ENCODE measurements at places on chromosomes 3 and 15.

GRCh38 chr3:190968616-190969015 lies 106.1 kb upstream of the GMNC start:
- no peak for DNase-seq

DNA sequence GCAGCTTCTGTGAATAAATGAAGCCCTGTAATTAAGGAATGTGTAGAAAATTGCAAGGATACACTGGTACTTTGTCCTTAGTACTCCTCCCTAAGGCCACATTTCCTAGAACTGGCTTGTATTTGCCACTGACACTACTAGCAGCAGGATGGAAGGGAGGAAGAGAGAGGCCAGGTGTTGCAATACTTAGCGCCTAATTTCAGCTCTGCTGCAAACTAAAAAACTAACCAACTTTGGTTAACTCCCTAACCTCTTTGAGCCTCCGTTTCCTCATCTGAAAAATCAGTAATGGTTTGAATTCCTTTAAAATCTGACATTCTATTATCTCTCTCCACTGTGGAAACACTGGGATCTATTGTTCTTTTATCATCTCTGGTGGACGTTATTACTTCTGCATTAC lies 257.0 kb downstream of the SV2B start:
- DNase-seq = no peak

DNA sequence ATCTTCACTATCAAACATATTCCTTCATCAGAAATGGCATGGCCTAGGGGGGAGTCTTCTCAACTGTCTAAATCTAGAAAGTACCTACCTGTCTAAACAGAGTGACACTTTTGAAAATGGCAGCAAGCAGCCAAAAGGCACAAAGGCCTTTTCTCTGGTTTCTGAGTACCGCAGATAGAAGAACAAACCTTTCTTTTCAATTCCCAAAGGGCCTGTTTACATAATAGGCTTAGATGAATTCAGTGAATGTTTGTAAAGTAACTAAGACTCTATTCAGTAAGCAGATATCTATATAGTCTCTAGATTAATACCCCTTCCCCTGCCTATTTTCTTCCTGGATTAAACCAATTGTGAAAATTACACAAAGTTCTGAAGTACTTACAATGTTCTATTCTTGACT lies 7.1 kb downstream of the MYEF2 start:
- no peak for DNase-seq

DNA sequence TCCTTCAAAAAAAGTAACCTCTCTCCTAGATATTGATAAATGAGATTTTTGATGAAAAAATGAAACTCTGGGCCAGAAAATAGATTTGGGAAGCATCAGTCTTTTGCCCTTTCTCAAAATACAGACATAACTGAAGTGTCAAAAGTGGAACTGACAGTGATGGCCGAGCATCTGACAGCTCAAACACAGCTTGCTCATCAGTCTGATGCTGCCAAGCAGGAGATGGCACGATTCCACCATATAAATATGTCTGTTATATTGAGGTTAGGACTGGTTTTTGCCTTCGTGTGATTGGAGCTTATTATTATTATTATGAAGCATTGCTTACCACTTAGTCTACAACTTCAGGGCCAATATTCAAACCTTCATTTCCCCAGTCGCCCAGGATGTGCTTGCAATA lies 152.6 kb upstream of the EPHA3 start:
- no peak for DNase-seq

DNA sequence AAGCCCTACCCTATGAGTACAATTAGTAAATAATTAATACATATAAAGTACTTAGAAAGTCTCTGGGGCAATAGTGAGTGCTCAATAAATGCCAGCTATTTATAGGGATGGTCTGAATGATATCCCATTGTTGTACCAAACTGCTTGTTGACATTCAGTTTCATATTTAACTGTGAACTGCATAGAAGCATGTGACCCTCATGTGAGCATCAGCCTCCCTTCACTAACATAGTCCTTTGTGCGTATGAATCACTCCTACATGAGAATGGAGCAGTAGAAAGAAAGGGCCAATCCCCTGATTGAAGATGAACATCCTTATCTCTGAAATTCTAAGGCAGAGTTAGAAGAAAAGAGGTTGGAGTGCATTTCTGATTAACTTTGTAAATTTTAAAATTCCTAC lies 68.7 kb upstream of the ATP10A start:
- no peak for DNase-seq

- DNase-seq = no peak
Measured at GRCh38 chr3:127779747-127780146, 42.6 kb downstream of the MGLL start.

- no peak for DNase-seq
Measured at GRCh38 chr3:18228060-18228459, 197.1 kb downstream of the SATB1 start.

DNA sequence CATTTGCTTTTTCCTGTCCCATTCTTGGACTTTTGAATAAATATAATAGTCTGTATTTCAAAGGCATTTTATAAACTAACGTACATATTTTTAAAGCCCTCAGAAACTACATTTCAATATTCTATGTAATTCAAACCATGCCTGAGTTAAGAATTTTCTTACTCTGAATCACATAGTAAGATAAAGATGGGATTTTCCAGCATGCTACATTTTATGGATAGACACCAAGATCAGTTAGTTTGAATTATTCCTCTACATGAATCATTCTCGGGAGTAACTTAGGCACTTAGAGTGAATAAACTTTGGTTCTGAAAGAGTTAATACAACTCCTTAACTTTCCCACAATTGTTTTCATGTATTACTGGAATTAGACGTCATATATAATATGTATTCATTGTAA lies 713.3 kb upstream of the CBLB start:
- no peak for DNase-seq

DNA sequence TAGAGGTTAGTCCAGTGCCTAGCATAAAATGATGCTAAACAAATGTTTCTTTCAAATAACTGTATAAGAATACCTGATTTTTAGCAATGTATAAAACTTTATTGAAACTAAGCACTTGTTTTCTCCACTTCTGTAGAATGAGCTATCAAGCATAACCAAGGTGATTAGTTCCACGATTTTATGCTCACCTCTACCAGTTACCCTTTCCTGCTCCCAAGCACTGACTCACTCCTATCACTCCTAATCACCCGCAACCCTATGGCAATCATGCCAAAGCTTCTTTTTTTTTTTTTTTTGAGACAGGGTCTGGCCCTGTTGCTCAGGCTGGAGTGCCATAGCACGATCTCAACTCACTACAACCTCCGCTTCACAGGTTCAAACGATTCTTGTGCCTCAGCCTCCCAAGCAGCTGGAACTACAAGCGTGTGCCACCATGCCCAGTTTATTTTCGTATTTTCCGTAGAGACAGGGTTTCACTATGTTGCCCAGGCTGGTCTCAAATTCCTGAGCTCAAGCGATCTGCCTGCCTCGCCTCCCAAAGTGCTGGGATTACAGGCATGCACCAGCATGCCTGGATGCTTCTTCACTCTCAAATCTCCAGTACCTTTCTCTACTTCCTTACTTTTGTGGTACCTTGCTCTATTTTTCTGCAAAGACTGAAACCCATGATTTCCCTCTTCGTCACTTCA lies 3.9 kb downstream of the HSPBAP1 start:
- no peak for DNase-seq

- peak; percentile 22 for DNase-seq
Measured at GRCh38 chr3:120506076-120506827, 55.5 kb upstream of the FSTL1 start.
